Thoracic aorta (tissue), 2 donors: ENCODE measurements at places on chromosomes 5 and 9.

- H3K27ac ChIP-seq = no peak overlapping the region
- no peaks in the 10 kb centered on the region for H3K27me3 ChIP-seq
- H3K4me1 ChIP-seq = peaks cover 16% of the 10 kb centered on the region
- peaks cover 8% of the 10 kb centered on the region for H3K36me3 ChIP-seq
- no peak overlapping the region for H3K4me3 ChIP-seq
- no peak for DNase-seq
These were observed 24.7 kb downstream of the ZBTB34 start for GRCh38 chr9:126885131-126885641.

GRCh38 chr5:175809531-175810121, 61.8 kb upstream of the CPLX2 start:
- peaks cover 10% of the 10 kb centered on the region for H3K4me1 ChIP-seq
- no peak overlapping the region for H3K27ac ChIP-seq
- no peak for DNase-seq
- no peak overlapping the region for H3K4me3 ChIP-seq
- H3K27me3 ChIP-seq = no peaks in the 10 kb centered on the region

DNA sequence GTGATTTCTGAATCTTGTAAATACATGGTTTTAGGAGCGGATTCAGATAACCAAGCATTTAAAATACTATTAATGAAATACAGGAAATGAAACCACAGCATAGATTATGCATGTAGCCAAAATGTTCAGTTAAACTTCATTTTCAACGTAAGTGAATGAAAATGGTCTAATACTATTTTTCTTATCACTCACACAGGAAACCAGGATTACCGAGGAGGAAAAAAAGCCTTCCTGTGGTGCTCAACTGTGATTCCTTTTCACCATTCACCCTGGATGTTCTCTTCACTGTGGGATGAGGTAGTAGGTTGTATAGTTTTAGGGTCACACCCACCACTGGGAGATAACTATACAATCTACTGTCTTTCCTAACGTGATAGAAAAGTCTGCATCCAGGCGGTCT, 83.4 kb upstream of the ZNF169 start:
- peaks cover 58% of the 10 kb centered on the region for H3K4me1 ChIP-seq
- H3K36me3 ChIP-seq = peaks cover 9% of the 10 kb centered on the region
- no peak overlapping the region for H3K4me3 ChIP-seq
- no peaks in the 10 kb centered on the region for H3K27me3 ChIP-seq

- H3K36me3 ChIP-seq = no peaks in the 10 kb centered on the region
- DNase-seq = peak; percentile 7
- peak overlapping the region; percentile 94 for H3K27ac ChIP-seq
- peak overlapping the region; percentile 90 for H3K4me3 ChIP-seq
These were observed 1.1 kb downstream of the PPIC start for GRCh38 chr5:123035360-123035917.

GRCh38 chr5:82336226-82336958, 58.2 kb upstream of the RPS23 start:
- DNase-seq = no peak
- peak overlapping the region; percentile 93 for H3K27ac ChIP-seq
- H3K27me3 ChIP-seq = no peaks in the 10 kb centered on the region
- H3K4me3 ChIP-seq = no peak overlapping the region
- peaks cover 79% of the 10 kb centered on the region for H3K4me1 ChIP-seq
- no peaks in the 10 kb centered on the region for H3K36me3 ChIP-seq

GRCh38 chr5:142684508-142685041, 1.3 kb downstream of the FGF1 start:
- H3K27ac ChIP-seq = peak overlapping the region; percentile 84
- no peaks in the 10 kb centered on the region for H3K36me3 ChIP-seq
- no peaks in the 10 kb centered on the region for H3K27me3 ChIP-seq
- DNase-seq = no peak

DNA sequence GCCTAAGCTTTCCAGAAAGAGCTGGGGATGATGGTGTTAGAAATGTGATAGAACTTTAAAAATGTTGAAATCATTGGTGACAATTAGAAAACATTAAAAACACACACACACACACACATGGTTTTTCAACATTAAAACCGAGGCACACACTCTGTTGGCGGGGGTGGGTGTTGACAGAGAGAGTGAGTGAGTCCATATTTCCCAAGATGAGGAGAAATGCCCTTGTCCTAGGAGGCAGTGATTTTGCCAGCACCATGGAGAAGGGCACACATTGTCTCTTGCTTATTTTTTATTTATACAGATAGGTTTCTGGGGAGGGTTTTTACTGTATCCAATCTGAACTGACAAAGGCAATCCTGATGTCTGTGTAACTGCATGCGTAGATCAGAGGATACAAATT, 152.5 kb downstream of the INSYN2B start:
- no peaks in the 10 kb centered on the region for H3K4me1 ChIP-seq
- no peak overlapping the region for H3K27ac ChIP-seq
- no peak overlapping the region for H3K4me3 ChIP-seq
- no peaks in the 10 kb centered on the region for H3K27me3 ChIP-seq
- no peak for DNase-seq

GRCh38 chr9:100308965-100309564, 43.7 kb downstream of the TEX10 start:
- H3K36me3 ChIP-seq = peaks cover 6% of the 10 kb centered on the region
- DNase-seq = no peak
- H3K4me1 ChIP-seq = no peaks in the 10 kb centered on the region
- H3K27me3 ChIP-seq = no peaks in the 10 kb centered on the region

GRCh38 chr5:116632890-116633289, 58.3 kb upstream of the SEMA6A start:
- no peak for DNase-seq
- no peak overlapping the region for H3K27ac ChIP-seq
- H3K36me3 ChIP-seq = no peaks in the 10 kb centered on the region
- no peaks in the 10 kb centered on the region for H3K27me3 ChIP-seq
- no peaks in the 10 kb centered on the region for H3K4me1 ChIP-seq

DNA sequence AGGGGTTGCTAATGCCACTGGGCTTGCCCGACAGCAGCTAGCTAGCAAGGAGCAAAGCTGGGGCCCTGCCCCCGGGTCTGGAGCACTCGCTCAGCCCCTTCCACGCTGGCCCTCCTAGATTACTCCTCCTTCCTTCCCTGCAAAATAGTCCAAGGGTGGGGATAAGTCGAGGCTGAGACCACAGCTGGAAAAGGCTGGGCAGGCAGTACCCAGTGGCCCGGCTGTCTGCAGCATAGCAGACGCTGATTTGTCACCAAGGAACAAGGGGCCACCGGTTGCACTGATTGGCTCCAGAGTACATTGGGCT, 73.9 kb downstream of the ADAMTS2 start:
- peak overlapping the region; percentile 29 for H3K27ac ChIP-seq
- peaks cover 22% of the 10 kb centered on the region for H3K4me1 ChIP-seq
- no peaks in the 10 kb centered on the region for H3K27me3 ChIP-seq
- no peak for DNase-seq
- H3K4me3 ChIP-seq = no peak overlapping the region
- H3K36me3 ChIP-seq = no peaks in the 10 kb centered on the region

DNA sequence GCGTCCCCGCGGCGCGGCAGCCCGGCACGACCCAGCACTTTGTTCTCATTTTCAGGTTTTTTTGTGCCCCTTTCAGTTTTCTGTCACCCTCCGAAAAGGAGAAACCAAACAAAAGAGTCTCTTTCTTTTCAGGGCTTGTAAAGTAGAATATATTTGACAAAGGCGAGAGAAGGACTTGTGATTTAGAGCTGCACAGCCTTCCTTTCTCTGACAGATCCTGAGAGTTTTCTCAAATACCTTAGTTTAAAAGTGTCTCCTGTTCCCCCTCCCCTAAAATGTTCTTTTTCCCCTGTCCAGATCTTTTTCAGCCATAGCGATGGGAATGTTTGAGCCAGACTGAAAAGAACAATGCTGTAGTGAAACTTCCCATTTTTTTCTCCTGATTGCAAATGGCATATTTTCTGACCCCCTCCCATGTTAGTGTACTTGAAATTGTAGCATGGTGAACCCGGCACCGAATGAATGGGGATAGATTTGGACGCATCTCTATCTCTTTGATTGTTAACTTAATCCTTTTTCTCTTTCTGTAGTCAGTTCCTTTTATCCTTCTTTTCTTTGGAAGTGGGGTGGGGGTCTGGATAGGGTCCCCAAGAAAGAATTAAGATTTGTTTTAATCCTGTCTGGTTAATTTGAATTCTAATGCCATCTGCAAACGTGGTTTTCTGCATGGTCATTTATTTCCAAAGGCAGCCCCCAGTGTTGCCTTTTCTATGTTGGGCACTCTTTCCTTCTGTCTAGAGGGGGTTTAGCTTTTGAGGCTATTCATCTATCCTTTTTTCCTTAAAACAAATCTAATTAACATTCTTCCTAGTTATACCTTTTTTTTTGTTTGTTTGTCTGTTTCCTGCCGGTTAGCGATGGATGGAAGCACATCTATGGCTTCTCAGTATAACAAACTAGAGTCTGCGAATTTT, 2.2 kb downstream of the ZSWIM6 start:
- no peak for DNase-seq
- no peaks in the 10 kb centered on the region for H3K27me3 ChIP-seq
- H3K27ac ChIP-seq = peak overlapping the region; percentile 90

GRCh38 chr5:33794550-33795181, 97.1 kb downstream of the ADAMTS12 start:
- no peaks in the 10 kb centered on the region for H3K27me3 ChIP-seq
- no peak for DNase-seq
- H3K27ac ChIP-seq = no peak overlapping the region
- no peaks in the 10 kb centered on the region for H3K36me3 ChIP-seq
- H3K4me1 ChIP-seq = no peaks in the 10 kb centered on the region

DNA sequence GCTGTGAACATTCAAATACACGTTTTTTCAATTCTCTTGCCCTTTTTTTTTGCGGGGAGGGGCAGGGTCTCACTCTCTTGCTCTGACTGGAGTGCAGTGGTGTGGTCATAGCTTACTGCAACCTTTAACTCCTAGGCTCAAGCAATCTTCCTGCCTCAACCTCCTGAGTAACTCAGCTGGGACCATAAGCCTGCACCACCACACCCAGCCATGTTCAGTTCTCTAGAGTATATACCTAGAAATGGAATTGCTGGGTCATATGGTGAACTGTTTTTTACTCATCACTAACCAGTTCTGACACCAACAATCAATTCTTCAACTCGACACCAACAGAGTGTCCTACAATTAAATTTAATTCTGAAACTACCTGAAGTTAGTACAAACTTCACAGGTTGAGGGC, 85.5 kb upstream of the ZNF169 start:
- H3K36me3 ChIP-seq = peaks cover 9% of the 10 kb centered on the region
- H3K4me1 ChIP-seq = peaks cover 89% of the 10 kb centered on the region
- no peak overlapping the region for H3K27ac ChIP-seq

DNA sequence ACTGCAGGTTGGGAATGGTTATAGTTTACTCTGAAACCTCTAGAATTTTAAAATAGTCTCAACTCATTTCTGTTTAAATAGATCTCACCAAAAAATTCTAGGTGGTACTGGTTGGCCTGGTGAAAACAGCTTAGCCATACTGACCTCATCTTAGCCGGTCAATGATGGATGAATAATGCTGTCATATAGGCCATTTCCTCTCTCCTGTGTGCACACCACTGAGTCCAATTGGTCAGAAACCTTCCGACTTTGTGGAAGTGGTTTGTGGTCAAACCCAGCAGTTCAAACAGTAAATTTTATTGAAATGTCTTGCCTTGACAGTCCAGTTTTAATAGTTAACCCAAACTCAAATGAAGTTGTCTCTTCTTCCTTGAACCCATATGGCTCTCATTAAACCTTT, 98.6 kb downstream of the GIN1 start:
- peaks cover 5% of the 10 kb centered on the region for H3K36me3 ChIP-seq
- H3K27me3 ChIP-seq = no peaks in the 10 kb centered on the region
- H3K4me3 ChIP-seq = no peak overlapping the region
- H3K4me1 ChIP-seq = peaks cover under 1% of the 10 kb centered on the region

- peak overlapping the region; percentile 67 for H3K4me3 ChIP-seq
- H3K4me1 ChIP-seq = no peaks in the 10 kb centered on the region
- no peaks in the 10 kb centered on the region for H3K36me3 ChIP-seq
- DNase-seq = no peak
These were observed 867 bp downstream of the SYK start for GRCh38 chr9:90802386-90802985.

DNA sequence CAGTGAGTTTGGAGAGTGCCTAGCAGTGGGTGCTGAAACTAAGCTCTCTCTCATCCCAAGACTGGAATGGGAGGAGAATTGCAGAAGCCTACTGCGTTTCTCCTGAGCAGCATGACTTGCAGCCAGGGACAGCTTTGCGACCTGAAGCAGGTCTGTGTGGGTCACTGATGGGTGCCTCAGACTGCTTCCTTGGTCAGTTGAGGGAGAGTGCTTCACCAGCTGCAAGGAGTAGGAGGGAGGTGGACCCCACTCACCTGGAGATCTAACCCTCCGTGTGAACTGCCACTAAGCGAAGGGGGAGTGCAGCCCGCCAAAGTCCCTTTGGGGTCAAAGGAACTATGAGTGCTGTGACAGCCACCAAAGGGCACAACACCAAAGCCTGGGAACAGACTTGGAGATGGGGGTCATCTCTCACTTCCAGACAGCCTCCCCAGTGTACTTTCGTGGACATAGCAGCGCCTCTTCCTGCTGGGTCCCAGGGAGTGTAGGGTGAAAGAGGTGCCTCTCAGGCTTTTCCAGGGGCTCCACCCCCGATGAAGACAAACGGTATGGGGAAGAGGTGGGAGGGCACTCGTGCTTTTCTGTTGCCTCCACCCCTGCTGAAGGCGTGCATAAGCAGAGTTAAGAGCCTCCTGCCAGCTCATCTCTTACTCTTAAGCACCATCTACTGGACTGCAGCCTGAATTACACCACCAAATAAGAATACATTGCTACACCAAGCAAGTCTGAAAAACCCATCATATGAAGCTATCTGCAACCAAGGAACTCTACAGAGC, 34.3 kb upstream of the MACIR start:
- H3K27ac ChIP-seq = no peak overlapping the region
- H3K27me3 ChIP-seq = no peaks in the 10 kb centered on the region
- no peaks in the 10 kb centered on the region for H3K36me3 ChIP-seq
- no peak overlapping the region for H3K4me3 ChIP-seq
- DNase-seq = no peak

DNA sequence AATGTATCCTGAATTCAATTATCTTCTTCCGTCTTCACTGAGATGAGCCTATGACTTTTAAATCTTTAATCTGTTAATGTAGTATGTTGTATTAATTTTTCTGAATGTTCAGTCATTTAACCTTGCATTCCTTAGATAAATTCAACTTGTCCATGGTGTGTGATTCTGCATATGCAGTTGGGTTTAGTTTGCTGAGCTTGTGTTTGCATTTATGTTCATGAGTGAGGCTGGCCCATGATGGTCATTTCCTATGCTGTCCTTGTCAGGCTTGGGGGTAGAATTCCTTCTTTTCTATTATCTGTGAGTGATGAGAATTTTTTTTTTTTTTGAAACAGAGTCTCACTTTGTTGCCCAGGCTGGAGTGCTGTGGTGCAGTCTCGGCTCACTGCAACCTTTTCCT, 131.8 kb upstream of the COL5A1 start:
- H3K4me3 ChIP-seq = no peak overlapping the region
- H3K4me1 ChIP-seq = no peaks in the 10 kb centered on the region
- no peak for DNase-seq
- no peaks in the 10 kb centered on the region for H3K36me3 ChIP-seq
